ENCODE measurements at places on chromosomes 5 and 9. TPM values are rescaled to one million over a fixed set of nuclear protein-coding genes. Genes with fewer than 3 reads are reported as not detected.

The CYSRT1 gene
- total RNA-seq = 0.17 TPM

The HMMR gene
- total RNA-seq = 0.86 TPM

The POLR3G gene
- total RNA-seq = 2.7 TPM

The TMEM252 gene
- not detected for total RNA-seq

The ANXA6 gene
- total RNA-seq = 817 TPM

The INIP gene
- 13.4 TPM for total RNA-seq

The TMOD1 gene
- total RNA-seq = 0.16 TPM

The GARIN3 gene
- not detected for total RNA-seq

The FAM221B gene
- not detected for total RNA-seq

The PAPPA gene
- total RNA-seq = 23.4 TPM

The UGCG gene
- 38.0 TPM for total RNA-seq

The KCNIP1 gene
- total RNA-seq = not detected

The PCDH12 gene
- under 0.01 TPM for total RNA-seq

The SLIT3 gene
- total RNA-seq = 0.95 TPM

The BRINP1 gene
- not detected for total RNA-seq

The SLC25A48 gene
- total RNA-seq = not detected

The LOX gene
- 20.0 TPM for total RNA-seq

The PCDHGB3 gene
- 5.1 TPM for total RNA-seq

The CCNJL gene
- under 0.01 TPM for total RNA-seq

The CDC25C gene
- total RNA-seq = 0.26 TPM

The SEMA4D gene
- 0.09 TPM for total RNA-seq

The IL4 gene
- total RNA-seq = not detected

The INSL4 gene
- total RNA-seq = not detected

The CDC20B gene
- 0.09 TPM for total RNA-seq

The LCN9 gene
- total RNA-seq = not detected

Data from bronchial smooth muscle cell (primary cell).